ENCODE measurements at places on chromosomes 7 and 10.

GRCh38 chr7:1590476-1590875 lies 20.6 kb upstream of the PSMG3 start:
- DNase-seq, result no peak

DNA sequence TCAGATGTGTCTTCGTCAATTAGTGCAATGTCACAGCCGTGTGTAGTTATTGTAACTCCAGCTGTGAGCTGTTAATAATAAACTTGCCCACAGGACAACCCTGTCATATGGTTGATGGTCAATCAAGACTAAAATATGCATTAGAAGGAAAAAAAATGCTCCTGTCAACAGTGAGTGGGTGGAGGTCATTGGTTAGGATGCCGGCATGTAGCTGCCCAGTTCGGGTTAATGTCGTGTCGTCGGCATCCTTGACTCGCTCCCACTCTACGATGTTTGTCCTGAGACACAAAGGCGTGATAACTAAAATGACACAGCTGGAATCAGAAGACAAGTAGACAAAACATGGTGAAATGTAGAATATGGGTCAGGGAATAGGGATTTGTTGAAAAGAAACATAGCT lies 442.8 kb upstream of the NPVF start:
- DNase-seq, result no peak

DNA sequence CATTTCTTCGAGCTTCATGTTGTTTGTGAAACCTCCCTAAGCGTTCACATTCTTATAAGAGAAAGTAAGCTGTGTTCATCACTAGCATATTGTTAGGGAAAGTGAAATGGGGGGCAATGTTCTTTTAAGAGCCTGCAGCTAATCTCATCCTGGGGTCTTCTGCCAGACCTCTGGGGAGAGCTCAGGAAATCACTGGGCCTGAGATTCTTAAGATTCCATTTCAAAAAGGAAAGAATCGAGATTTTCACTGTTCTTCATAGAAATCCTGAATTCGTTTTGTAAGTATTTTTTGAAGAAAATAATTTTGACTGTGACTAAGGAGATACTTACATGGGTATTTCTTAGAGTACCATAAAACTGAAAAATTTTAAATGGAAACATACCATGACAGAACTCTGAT lies 160.7 kb downstream of the CDCA7L start:
- DNase-seq, result no peak

DNA sequence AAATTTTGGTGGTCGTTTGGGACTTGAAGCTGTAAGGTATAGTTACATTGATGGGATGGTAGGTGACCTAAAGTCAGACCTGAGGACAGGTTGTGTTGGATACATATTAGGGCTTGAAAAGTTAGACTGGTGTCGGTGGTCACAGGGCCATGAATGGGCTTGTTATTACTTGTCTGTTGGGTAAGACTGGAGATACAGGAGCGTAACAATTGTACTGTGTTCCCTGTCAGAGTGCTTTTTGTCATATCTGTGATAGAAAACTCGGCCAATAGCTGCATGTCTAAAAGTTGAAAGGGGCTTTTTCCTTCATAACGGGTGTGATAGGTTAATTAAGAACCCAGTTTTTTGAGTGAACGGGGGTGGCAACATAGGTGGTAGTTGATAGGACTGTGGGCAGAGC lies 13.5 kb upstream of the CHST3 start:
- DNase-seq, result no peak

- peak; percentile 86 for DNase-seq
Observed at GRCh38 chr7:50826371-50827172, 43.9 kb upstream of the GRB10 start.

DNA sequence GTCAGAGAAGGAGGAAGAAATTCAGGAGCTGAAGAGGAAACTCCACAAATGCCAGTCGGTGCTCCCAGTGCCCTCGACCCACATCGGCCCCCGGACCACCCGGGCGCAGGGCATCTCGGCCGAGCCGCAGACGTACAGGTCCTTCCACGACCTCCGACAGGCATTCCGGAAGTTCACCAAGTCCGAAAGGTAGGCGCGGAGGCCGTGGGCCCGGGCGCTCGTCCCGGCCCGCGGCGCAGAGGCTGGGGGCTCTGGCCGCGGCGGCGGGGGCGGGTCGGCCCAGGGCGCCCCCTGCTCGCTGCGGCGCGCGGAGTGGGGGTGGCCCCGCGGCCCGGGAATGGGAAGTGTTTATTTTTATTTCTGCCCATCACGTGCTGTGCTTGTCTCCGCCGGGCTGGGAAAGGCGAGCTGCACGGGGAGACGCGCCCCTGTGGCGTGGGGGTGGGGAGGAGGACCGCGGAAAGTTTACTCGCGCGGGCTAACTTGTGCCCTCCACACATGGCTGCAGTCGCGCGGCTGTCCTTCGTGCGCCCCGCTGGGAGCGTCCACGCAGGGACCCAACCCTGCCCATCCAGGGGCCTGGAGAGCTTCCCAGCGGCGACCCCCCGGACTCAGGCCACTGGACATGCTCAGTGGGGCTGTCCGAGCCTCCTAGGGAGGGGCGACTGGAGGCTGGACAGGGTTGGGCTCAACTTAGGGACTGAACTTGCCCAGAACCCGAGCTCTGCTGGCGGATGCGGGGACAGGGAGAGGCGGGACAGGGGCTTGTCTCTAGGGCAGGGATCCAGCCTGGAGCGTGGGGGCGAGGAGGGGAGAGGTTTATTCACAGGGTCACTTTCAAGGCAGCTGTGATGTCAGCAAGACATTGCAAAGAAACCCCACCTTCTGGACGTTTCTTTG lies 82.6 kb upstream of the PRKG1 start:
- no peak for DNase-seq

- no peak for DNase-seq
Observed at GRCh38 chr7:67729771-67730170, 733.1 kb downstream of the TYW1 start.

- DNase-seq, result no peak
Observed at GRCh38 chr10:122348512-122348911, 26.0 kb upstream of the PLEKHA1 start.

DNA sequence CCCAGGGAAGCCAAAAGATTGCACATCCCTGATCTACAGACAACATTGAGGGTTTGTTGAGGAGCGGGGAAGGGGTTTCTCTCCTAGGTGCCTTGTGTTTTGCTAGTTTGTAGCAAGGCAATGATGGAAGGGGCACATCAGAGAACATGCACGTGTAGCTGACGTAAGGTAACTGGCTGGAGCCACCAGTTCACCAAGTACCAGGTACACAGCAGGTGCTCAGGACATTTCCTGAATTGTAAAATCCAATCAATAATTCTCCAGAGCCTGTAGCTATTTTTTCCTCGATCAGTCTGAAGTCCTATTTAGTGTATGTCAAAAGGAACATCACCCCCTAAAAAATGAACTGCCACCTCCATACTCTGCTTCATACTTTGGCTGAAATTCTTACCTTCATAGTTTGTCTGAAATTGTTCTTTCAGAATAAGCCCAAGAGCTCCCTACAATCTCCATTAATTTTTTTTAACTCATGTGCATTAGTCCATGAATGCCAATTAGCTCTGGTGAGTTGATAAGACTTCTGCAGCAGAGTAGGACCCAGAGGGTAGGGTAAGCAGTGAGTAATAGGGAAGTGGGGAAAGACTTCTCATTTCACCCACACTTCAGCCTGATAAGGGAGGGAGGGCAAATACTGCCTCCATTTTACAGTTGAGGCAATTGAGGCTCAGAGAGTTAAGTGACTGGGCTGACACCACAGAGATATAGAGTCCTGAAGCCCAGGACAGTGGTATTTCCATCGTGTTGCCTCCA lies 36.0 kb upstream of the SLC26A3 start:
- DNase-seq, result no peak

DNA sequence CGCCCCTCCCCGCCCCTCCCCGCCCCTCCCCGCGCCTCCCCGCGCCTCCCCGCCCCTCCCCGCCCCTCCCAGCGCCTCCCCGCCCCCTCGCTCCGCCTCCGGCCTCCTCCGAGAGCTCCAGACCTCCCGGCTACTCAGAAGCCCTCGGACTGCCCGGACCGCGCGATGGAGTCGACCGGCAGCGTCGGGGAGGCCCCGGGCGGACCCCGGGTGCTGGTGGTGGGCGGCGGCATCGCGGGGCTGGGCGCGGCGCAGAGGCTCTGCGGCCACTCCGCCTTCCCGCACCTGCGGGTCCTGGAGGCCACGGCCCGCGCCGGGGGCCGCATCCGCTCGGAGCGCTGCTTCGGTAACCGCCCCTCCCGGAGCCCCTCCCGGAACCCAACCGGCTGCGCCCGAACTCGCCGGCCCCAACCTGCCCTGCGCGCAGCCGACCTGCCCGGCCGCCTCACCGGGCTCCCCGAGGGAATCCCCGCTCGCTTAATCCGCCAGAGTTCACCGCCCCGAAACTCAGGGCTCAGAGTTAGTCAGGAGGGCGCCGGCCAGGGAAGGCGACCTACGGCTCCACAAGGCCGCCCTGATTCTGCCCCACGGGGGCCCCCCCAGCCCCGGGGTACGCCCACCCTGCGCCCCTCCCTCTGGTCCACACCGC lies at the start of gene PAOX:
Gene PAOX, plus strand, starts transcription at position 111 of the 649 bp plus-strand sequence. Its CDS starts 55 bp downstream, at position 166.
- peak; percentile 45 for DNase-seq

- DNase-seq, result no peak
Observed at GRCh38 chr7:19852192-19852591, 78.8 kb upstream of the TMEM196 start.

DNA sequence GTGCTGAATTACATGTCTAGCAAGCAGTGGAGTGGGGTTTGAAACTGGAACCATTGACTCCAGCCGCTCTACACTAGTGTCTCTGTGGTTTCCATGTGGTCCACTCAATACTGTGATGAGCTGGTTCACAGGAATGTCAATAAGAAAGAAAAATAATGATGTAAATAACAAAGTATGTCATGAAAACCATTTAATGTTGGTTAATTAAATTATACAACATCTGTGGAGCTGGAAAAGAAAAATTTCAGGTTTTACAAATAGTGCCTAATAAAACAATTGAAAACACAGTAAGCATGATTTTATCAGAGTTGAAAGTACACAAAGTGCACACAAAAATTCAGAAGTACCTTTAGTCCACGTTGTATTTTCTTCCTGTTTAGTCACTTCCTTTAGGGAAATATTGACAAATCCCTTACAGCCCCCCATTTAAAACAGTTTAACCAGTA lies 28.7 kb upstream of the NAMPT start:
- no peak for DNase-seq

DNA sequence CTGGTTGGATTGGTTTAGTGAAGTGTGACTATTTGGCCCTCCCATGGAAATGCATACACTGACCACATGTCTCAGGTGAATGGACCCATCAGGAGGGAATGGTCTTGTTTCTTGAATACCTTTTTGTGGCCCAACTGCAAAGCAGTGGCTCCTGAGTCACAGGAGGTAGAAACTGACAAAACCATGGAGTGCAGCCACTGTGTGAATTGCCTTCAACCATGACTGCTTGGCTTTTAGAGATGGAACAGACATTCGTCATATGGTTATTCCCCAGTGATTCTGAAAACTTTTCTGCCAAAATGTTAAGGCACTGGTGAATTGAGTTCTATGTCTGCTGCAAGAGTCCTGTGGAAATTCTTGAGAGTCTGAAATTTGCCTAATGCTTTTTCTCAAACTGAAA lies 64.7 kb downstream of the CDK14 start:
- DNase-seq, result no peak

GRCh38 chr10:30830315-30831230 lies 201.0 kb upstream of the LYZL2 start:
- DNase-seq, result no peak

DNA sequence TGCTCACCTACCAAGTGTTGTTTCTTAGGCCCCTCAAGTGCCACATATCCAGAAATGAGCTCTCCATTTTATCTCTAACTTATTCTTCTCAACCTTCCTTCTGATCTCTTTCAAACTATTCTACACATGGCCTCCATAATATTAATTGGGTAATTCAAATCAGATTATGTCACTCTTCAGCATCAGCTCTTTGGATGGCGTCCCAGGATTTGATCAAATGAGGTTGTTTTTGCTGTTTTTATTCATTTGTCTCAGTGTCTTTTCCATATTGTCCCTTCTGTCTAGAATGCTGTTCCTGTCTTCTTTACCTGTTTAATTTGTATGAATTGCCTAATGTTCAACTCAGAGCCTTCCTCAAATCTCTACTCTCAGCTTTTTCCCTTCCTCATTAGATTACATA lies 234.6 kb upstream of the CXCL12 start:
- no peak for DNase-seq

- DNase-seq, result peak; percentile 50
Observed at GRCh38 chr7:34096198-34096651, 190.9 kb downstream of the BMPER start.

DNA sequence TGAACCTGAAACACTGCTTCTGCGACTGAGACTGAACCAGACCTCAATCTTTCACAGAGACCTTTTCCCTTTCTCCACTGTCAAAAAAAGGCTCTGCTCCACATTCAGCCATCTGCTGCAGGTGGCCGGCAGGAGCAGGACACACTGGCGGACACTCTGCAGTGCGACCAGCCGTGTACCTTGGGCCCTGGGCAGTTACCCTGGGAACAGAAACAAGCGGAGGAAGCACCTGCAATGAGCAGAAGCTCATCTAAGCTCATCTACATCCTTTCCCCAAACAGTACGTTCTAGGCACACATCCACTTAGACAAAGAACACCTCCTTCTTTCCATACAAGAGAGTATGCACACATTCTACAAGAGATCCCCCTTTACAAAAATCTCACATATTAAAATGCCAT lies 22.8 kb downstream of the VOPP1 start:
- no peak for DNase-seq

DNA sequence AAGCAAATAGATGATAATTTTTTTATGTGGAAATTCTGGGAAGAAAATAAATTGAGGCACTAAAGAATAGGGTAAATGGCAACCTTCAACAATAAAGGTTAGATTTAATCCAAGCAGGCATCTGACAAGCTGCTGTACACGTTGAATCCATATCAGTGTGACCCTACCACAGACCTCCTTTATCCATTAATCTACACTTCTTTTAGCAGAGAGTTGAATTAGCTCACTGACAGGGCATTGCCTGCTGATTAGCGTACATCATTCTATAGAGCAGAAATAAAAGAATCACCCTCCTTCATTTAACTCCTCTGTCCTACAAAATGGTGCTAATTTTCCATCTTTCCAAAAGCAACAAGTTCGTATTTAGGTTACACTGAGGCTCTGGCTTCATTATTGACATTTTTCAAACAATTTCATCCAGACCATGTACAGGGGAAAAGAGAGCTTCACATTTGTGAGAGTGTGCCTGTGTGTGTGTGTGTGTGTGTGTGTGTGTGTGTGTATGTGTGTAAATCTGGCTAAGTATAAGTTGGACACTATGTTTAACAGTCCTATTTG lies 356.0 kb downstream of the TFEC start:
- DNase-seq, result no peak

- DNase-seq, result no peak
Observed at GRCh38 chr7:81408728-81409127, 361.1 kb downstream of the HGF start.

GRCh38 chr10:101289541-101289940 lies 60.3 kb upstream of the LBX1 start:
- no peak for DNase-seq

DNA sequence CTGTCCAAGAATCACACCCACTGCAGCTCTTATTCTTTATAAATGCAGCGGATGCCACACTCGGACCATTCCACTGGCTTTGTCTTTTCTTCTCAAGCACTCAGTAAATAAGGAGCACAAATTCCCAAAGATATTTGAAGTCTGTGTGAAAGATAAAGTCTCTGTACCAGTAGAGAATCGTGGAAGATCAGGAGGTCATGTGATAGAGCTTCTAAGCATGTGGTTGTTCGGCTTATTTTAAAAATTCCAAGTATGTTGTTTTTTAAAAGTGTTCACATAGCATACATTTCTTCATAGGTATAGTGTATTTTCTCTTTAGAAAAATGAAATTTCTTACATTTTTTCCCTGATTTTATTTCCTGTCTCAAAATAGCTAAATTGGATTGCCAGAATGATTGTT lies 75.8 kb downstream of the NOC3L start:
- DNase-seq, result no peak
